ENCODE measurements at places on chromosomes 6 and 20. TPM values are rescaled to one million over a fixed set of nuclear protein-coding genes. Genes with fewer than 3 reads are reported as not detected.

Gene MLIP
- not detected for total RNA-seq

Gene GPLD1
- total RNA-seq: 0.14 TPM

Gene CCM2L
- not detected for total RNA-seq

Gene CD24
- total RNA-seq: 0.57 TPM

Gene F13A1
- total RNA-seq: not detected

Gene TFAP2D
- not detected for total RNA-seq

Gene EPHA7
- under 0.01 TPM for total RNA-seq

Gene SIRPB1
- 0.71 TPM for total RNA-seq

Gene TRIM10
- not detected for total RNA-seq

Gene SALL4
- total RNA-seq: 0.28 TPM

Gene ADGB
- not detected for total RNA-seq

Gene EPPIN
- not detected for total RNA-seq

Gene AURKA
- total RNA-seq: 5.8 TPM

Gene LY6G6D
- not detected for total RNA-seq

Gene OPRL1
- 1.6 TPM for total RNA-seq

Gene TMEM170B
- 2.1 TPM for total RNA-seq

Gene PTGIS
- total RNA-seq: 605 TPM

Gene COL12A1
- total RNA-seq: 686 TPM

Gene COL9A1
- total RNA-seq: not detected

Gene DPPA5
- not detected for total RNA-seq

Gene ZFP57
- not detected for total RNA-seq

Gene OR2H1
- total RNA-seq: 0.14 TPM

Gene ARG1
- total RNA-seq: not detected

Gene SLC22A2
- not detected for total RNA-seq

Gene ADISSP
- 16.5 TPM for total RNA-seq

Gene LAMA5
- total RNA-seq: 18.0 TPM

Gene RSPO3
- 17.4 TPM for total RNA-seq

Gene FOXF2
- total RNA-seq: 3.8 TPM

Gene TINAG
- not detected for total RNA-seq

Gene RPRD1B
- 15.6 TPM for total RNA-seq

Gene TMEM200A
- total RNA-seq: 35.3 TPM

Gene PNPLA1
- under 0.01 TPM for total RNA-seq

Gene AKIRIN2
- 13.3 TPM for total RNA-seq

Gene TRIM38
- 8.1 TPM for total RNA-seq

Gene NFATC2
- under 0.01 TPM for total RNA-seq

Gene PRDM13
- not detected for total RNA-seq

Gene LRRN4
- total RNA-seq: not detected

Gene MTO1
- total RNA-seq: 30.0 TPM

Gene TRIM40
- not detected for total RNA-seq

Gene DEFB128
- total RNA-seq: not detected

Data from smooth muscle cell of bladder (primary cell).